ENCODE measurements at places on chromosomes 13 and 19.

DNA sequence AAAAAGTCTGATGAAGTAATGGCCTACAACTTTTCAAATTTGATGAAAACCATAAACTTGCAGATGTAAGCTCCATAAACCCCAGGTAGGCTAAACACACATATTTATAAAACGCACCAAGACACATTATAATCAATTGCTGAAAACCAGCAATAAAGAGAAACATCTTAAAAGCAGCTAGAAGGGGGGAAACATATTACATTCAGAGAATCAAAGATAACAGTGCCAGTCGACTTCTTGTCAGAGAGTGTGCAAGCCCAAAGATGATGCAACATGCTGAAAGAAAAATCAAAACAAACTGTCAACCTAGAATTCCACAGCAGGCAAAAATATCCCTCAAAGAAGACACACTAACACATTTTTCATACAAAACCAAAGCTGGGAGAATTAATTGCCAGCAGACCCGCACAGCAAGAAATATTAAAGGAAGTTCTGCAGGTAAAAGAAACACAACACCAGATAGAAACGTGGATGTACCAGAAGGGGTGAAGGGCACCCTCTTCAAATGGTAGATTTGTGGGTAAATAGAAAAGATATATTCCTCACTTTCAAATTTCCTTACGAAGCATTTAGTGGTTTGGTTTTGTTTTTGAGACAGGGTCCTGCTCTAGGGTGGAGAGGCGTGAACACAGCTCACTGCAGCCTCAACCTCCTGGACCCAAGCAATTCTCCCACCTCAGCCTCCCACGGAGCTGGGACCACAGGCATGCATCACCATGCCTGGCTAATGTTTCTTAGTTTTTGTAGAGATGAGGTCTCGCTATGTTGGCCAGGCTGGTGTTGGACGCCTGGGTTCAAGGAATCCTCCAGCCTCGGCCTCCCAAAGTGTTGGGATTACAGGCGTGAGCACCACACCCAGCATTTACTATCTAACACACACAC is 16.5 kb upstream of the ATP1A3 start:
- DNase-seq: no peak

DNA sequence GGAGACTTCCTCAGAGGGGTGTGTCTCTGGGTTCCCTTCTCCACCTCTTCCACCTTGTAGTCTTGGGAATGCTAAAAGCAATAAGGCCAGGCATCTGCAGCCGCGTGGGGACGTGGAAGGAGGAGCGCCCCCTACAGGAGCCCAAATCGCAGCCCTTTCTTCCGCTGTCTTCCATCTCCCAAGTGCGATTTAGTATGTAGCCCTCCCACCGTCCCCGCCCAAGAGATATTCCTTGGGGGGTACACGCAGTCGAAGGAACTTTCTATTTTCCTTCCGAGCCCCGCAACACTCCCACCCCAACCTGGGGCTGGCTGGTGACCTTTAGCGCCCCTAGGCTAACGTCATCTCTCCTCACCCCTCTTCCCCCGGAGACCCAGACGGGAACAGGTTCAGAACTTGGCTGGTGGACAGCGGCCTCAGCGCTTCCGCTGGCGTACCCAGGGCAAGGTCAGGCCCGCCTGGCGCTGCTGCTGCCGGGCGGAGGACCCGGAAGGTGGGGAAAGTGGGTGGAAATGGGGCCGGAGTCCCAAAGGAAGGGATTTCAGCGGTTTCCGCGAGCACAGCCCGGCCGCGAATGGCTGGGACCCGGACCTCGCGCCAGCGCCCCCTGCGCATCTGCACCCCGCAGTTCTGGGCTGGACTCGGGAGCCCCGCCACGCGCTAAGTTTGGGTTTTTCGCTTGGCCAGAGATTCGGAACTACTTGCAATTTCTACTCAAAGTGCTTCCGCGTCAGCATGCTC is 2.1 kb upstream of the PCDH8 start:
- DNase-seq: no peak

GRCh38 chr13:103676329-103676728 is 610.1 kb upstream of the SLC10A2 start:
- DNase-seq: no peak

GRCh38 chr19:10418235-10418484 is 2.2 kb upstream of the PDE4A start:
- no peak for DNase-seq

DNA sequence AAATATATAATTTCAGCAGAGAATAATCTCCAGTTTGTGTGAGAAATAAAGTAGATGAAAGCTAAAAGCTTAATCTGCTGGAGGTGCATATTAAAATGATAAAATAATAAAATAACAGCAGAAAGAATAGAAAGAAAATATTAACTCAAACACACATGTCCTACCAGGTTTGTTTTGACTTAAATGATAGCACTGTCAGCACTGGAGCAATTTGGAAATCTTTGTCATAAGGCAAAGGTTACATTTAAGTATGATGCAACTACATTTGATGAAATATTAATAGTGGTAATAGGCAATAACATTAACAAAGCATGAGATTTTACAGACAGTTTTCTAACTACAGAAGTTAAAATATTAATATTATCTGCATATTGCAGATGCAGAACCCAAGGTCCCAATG is 2380.1 kb downstream of the PCDH9 start:
- no peak for DNase-seq

GRCh38 chr13:39602277-39602613 is 748 bp downstream of the LHFPL6 start:
- no peak for DNase-seq

GRCh38 chr19:6161271-6161850 is 25.9 kb downstream of the ACSBG2 start:
- DNase-seq: peak; percentile 59

DNA sequence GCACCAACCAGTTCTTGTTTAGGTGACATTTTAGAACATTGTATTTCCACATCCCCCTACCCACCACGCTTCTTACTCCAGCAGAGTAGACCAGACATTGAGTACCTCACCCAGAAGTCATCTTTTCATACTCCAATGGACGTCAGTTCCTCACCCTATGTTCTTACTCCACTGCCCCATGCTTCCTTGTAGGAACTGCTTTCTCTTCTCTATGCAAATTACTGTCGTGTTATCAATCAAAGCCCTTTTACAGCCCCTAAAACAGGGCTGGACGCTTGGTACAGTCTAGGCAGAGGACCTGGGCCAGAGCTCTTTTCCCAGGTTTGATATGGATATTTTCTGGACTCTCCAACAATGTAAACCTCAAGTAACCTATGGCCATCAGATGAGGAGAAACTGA is 58.2 kb downstream of the USP12 start:
- no peak for DNase-seq

GRCh38 chr19:1438035-1438932 is at the start of gene RPS15:
TSS of gene RPS15 (plus strand) at chr19:1438396. CDS start at chr19:1438426, 30 bp downstream.
- DNase-seq: peak; percentile 96

DNA sequence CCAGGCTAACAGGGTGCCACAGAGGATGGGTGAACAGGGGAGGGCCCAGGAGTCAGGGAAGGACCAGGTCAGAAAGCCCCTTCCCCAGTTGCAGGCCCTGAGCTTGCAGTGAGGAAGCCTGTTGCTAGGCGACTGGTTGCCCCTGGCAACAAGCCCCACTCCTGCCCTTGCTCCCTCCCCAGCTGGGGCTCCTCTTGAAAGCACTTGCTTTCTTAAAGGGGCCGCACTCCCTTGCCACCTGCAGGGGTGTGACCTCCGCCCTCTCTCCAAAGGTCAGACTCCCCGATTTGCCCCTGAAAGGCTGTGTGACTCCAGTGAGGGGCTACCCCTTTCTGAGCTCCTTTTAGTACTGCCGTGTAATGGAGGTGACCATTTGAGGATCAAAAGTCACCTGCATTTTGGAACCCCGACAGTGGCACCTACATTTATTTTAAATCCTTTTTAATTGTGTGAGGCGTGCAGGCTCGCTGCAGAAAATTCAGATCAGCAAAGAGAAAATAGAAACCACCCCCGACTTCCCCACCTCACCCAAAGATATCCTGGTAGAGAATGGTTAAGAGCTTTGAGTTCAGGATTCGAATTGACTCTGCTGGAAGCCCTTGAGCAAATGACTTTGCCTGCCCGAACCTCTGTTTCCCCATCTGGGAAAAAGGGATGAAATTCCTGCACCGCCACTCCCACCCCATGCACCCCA is 4.8 kb downstream of the FCHO1 start:
- DNase-seq: peak; percentile 36

- DNase-seq: no peak
Observed at GRCh38 chr13:31998131-31998530, 33.4 kb upstream of the FRY start.

DNA sequence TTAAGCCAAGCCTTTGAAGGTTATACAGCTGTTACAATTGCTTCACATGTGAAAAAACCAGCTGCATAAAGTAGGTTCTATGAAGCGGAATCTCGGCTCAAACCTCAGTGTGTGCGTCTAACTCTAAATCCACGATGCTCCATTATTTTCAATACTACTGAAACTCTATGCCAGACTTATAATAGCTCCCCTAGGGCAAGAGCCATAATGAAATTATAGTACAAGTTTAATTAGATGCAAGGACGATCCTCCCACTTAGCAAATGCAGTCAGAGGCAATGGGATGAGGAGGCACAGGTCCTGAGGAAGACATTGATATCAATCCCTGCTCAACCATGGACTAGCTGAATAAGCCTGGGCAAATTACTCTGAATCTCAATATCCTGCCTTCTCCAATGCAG is 31.1 kb downstream of the SLC7A1 start:
- DNase-seq: no peak

DNA sequence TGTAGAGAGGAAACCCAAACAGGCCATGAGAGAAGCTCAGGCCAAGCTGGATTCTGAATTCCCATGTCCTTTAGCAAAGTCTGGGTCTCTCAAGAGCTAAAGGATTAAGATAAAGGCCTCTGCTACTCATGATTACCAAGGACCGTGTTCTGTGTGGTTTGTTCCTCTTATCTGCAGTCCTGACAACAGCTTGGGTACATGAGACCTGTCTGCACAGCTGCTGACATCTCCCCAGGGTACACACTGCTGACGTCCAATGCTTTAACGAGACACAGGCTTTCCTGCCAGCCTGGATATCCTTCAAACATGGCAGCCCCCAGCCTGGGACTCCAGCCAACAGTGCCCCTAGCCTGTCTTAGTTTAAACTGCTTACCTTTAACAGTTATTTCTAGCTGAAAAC is 211.0 kb downstream of the SLC7A1 start:
- no peak for DNase-seq

GRCh38 chr13:99648066-99648665 is 146.9 kb downstream of the TM9SF2 start:
- DNase-seq: no peak

GRCh38 chr13:36131222-36131930 is at the start of gene DCLK1:
TSS of gene DCLK1 (minus strand) at chr13:36131382.
- no peak for DNase-seq

GRCh38 chr13:99124794-99125316 is 75.8 kb upstream of the UBAC2 start:
- DNase-seq: peak; percentile 31

GRCh38 chr19:58060231-58060630 is 1.1 kb downstream of the ZNF135 start:
- DNase-seq: no peak

GRCh38 chr13:37198629-37199028 is 93.2 kb upstream of the CSNK1A1L start:
- no peak for DNase-seq

- DNase-seq: no peak
Observed at GRCh38 chr13:41049480-41050440, 11.5 kb upstream of the WBP4 start.

- DNase-seq: no peak
Observed at GRCh38 chr19:30089086-30089665, 147.1 kb downstream of the URI1 start.

GRCh38 chr13:98174307-98174706 is 2.8 kb downstream of the RNF113B start:
- no peak for DNase-seq

- no peak for DNase-seq
Observed at GRCh38 chr13:27261396-27261795, 9.2 kb upstream of the RASL11A start.

GRCh38 chr13:99686157-99686572 is 184.9 kb downstream of the TM9SF2 start:
- DNase-seq: no peak

GRCh38 chr19:3684054-3684816 is 16.0 kb downstream of the PIP5K1C start:
- no peak for DNase-seq

- DNase-seq: no peak
Observed at GRCh38 chr19:10891405-10892086, 20.2 kb downstream of the CARM1 start.

- peak; percentile 77 for DNase-seq
Observed at GRCh38 chr19:925087-925525, 729 bp upstream of the ARID3A start.

- peak; percentile 40 for DNase-seq
Observed at GRCh38 chr19:42092350-42092749, 16.4 kb downstream of the ZNF574 start.

- no peak for DNase-seq
Observed at GRCh38 chr19:13492128-13492527, 14.2 kb downstream of the CACNA1A start.

DNA sequence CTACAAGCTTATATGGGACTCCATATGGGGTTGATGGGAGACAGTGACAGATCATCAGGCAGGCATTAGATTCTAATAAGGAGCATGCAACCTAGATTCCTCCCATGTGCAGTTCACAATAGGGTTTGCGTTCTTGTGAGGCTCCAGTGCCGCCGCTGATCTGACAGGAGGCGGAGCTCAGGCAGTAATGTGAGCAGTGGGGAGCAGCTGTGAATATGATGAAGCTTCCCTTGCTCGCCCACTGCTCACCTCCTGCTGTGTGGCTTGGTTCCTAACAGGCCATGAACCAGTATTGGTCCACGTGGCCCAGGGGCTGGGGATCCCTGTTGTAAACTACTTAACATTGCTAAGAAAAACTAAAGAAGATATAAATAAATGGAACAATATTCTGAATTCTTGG is 378.4 kb downstream of the KCNRG start:
- DNase-seq: no peak

- DNase-seq: no peak
Observed at GRCh38 chr19:29326351-29326750, 113.4 kb upstream of the UQCRFS1 start.

DNA sequence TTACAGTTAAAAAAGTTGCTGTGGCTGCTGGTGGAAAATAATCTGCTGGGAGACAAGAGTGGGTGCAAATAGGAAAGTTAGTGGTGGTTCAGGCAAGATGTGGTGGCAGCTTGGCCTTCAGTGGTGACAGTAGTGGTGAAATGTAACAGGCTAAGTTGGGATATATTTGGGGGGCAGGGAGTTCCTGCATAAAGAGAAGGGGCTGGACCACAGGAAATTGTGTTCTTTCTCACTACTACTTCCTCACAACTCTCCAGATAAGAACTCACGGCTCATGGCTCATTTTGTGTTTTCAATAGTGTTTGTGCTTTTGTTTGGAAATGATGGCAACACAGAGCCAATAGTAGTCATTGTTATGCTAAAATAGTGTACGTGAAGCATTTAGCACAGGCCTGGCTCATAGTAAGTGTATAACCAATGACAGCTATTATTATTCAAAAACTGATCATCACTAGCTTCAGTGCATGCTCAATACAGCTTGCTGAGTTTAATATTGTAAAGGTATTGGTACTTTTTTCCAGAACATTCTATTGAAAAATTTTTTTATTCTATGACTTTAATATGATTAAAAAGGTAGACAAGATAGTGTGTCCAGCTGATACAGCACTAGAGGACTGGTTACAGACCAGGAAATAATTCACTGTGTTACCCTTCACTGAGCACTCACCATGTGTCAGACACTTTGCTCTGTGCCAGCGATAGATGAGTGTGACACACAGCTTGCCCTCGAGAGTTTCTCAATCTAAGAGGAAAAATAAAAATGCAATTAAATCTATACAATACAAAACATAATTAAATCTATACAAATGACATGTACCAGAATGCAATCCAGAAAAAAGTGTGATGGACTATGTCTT is 209.8 kb downstream of the POU4F1 start:
- DNase-seq: no peak
